ENCODE measurements at places on chromosomes 4 and X.

DNA sequence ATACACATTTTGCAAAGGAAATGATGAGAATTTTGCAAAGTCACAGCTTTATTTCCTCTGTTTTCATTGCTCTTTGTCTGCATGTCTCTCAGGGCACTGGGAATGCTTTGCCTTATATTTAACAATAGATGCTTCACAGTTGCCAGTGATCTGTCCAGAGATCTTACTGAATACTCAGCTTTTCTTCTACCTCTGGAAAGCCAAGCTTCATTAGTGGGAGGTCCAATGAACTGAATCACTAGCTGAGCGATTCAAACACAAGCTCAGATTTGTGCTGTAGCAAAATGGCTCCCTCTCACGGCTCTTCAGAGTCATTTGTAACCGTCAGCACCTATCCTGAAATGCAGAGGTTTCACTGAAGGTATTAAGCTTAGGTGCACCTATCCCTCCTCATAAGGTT, 138.9 kb downstream of the DCLK2 start:
- DNase-seq: no peak

DNA sequence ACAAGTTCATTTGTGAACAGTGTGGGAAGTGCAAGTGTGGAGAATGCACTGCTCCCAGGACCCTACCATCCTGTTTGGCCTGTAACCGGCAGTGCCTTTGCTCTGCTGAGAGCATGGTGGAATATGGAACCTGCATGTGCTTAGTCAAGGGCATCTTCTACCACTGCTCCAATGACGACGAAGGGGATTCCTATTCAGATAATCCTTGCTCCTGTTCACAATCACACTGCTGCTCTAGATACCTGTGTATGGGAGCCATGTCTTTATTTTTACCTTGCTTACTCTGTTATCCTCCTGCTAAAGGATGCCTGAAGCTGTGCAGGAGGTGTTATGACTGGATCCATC, 5.5 kb downstream of the SPRY1 start:
- no peak for DNase-seq

DNA sequence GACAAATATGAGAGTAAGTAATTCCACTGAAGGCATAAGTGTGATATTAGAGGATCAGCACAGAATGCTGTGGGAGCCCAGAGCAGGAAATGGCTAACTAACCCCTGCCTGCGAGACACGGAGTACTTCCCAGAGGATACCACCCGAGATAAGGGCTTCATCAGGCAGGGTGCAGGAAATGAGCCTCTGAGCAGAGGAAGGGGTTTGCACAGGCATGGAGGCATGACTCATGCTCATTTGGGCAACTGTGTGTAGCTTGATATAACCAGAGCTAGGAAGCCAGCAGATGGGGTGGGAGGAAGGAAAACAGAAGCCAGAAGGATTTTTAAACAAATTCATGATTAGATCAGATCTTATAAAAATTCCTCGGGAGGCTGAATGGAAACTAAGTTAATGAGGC, 70.0 kb upstream of the TSPAN5 start:
- no peak for DNase-seq

GRCh38 chr4:102517753-102518152, 16.6 kb downstream of the NFKB1 start:
- DNase-seq: no peak

DNA sequence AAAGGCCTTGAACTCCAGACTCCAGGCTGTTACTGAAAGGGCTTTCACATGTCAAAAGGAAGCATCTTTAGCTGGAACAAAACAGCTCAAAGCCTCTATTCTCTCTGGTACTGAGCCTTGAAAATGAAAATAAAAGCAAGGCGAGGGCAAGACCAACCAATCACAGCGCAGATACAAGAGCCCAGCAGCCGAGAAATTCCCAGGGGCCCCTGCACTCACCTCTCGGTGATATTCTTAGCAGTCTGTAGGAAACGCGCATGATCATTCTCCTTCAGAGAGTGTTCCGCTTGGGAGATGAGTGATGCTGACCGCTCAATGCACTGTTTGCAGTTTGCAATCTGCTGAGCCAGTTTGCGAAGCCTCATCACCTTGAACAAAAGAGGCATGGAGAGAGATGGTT, 138.1 kb downstream of the MID1 start:
- DNase-seq: no peak

DNA sequence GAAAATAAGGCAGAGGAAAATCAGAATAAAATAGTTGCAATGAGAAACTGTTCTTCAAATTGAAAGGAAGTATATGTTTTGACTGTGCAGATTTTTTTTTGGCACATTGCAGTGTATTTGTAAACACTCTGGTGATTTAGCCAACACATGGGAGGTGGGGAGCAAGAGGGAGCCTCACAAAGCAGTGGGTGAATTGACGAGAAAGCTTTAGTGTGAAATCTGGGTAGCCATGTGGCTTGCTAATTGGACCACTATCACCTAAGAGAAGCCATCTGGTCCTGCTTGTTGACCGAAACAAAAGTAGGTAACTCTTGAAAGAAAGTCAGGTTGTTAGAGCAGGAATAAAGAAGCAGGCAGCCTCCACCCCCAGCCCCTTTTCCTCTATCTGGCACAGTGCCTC, 10.4 kb downstream of the CLCN5 start:
- no peak for DNase-seq

- DNase-seq: no peak
These were observed 62.2 kb upstream of the FAM241A start for GRCh38 chr4:112082954-112083586.

All from stimulated activated CD4-positive, alpha-beta T cell treated with anti-CD3 and anti-CD28 coated beads, TNF-alpha, amount 100 ng/mL, for 24 hours (primary cell).